HuH-7 (cell line): ENCODE measurements at places on chromosomes 3 and 15.

DNA sequence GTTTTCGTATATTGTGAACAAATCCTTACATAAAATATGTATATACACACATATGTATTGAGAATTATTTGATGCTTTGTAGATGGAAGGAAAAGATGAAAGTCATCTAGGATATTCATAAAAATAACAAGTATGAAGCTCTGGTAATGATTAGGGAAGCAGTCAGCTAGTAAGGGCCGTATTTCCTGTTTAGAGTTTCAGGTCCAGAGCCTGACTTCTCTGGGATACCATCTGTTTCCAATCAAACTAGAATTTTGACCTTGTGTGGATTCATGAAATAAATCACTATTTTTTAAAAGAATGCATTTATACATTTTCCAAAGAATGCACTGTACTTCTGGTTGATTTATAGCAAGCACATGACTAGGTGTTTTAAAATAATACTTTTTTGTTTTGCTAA, 156.1 kb upstream of the CGNL1 start:
- no peak for DNase-seq

- no peak for DNase-seq
These were observed 18.5 kb downstream of the SNUPN start for GRCh38 chr15:75606711-75607699.

GRCh38 chr3:169053427-169053826, 610.1 kb downstream of the MECOM start:
- DNase-seq: no peak

DNA sequence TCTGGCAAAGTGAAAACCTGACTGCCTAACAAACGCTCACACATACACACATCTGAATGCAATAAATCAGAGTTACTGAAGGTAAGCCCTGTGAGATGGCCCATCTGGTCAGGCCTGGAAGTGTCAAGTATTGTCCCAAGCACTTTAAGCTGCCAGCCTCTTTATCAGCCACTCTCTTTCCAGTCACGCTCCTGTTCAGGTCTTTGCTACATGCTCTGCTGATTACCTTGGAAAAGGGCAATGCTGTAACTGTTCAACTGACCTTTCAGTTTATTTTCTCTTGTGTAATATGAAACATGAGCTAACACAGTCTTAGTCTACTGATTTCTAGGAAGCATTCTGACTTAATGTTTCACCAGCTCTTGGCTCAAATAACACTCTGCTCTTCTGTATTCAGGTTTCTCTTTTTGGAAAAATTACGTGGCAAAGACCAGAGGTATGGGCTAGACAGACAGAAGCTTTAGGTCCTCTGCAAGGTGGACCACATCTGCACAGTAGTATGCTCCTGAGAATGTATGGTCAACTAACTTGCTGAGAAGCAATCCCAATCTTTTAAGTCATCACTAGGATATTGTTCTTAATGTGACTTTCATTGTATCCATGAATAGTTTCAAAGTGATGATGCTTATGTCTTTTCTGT, 44.5 kb downstream of the GBE1 start:
- peak; percentile 4 for DNase-seq

DNA sequence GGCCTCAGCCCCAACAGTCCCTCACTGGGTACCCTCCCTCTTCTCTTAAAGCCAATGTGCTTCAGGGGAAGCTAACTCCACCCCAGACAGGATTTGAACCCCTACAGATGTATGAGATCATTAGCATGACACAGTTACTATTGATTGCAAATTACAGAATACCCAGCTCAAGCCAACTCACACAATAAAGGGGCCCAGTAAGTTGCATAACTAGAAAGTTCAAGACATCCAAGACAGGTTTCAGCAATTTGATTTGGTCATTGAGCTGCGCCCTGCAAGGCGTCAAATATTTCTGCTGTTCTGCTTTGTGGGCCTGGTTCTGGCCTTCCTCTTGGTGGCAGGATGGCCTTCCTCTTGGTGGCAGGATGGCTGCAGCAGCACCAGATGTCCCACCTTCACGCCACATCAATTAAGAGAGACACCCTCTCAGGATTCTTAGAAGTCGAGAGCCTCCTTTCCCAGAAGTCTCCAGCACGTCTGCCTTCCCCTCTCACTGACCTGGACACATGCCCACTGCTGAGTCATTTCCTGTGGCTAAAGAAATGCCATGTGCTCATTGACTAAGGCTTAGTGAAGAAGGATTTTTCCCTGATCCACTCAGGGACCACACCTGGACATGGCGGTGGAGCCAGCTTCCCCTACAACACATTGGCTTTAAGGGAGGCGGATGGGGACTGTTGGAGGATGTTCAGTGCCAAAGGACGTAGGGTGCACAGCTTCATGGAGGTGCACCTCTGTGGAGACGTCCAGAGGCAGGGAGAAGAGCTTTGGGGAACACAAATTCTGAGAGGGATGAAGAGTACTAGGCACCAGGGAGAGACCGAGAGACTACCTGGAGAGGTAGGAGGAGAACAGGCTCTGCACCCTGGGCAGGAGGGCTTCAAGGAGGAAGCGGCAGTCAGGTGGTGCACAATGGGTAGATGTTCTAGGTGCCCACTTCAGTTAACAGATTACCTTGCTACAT, 49.1 kb downstream of the DNASE1L3 start:
- DNase-seq: no peak

DNA sequence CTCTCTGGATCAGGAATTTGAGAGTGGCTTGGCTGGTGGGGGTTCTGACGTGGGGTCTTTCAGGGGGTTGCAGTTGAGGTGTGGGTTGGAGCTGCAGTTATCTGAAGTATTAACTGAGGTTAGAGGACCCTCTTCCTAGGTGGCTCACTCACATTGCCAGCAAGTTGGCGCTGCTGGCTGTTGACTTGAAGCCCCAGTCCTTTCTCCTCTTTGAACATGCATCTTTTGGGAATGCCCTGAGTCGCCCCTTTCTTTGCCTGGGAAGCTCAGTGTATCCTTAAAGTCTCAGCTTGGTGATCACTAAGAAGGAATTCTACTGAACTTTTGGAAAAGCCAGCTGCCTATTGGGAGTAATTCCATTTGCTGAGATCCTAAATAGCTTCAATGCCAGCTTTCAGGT, 13.0 kb upstream of the AMOTL2 start:
- no peak for DNase-seq

- DNase-seq: no peak
These were observed 136.1 kb downstream of the APBA2 start for GRCh38 chr15:29021857-29022256.

- DNase-seq: no peak
These were observed 9.0 kb downstream of the AQP9 start for GRCh38 chr15:58147171-58147611.

DNA sequence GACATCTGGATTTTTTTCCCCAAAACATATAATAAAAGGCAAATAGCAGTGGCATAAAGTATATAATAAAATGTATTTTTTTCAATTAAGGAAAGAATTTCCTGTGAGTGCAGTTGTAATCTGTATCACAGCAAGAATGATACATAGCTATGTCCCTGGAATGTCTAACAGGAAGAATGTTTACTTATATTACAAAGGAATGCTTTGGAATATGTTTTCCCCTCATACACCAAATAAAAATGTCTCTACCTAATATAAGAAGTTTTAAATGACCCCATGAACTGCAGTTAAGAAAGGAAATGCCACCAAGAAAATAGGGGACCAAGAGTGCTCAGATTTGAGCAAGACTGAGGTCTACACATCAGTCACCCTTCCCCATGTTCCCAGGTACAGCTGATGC, 38.0 kb upstream of the ATP11B start:
- no peak for DNase-seq

DNA sequence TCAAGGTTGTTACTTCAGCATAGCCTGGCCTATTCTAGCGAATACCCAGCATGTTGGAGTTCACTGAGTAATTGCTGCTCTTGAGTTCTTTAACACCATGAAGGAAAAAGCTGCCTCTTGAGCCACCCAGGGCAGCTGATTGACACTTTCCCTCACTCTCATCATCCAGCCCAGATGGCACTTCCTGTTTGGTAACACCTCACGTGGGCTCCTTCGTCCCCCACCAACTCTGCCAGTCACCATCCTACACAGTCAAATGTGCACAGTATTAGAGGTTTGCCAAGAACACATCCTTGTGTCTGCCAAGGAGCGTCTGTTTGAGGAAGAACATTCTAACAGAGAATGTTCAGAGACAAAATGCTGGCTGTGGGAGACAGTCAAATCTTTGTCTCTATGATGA, 266.3 kb downstream of the RPLP1 start:
- DNase-seq: no peak

- DNase-seq: no peak
These were observed 11.4 kb downstream of the KCNAB1 start for GRCh38 chr3:156131799-156132198.
